Right ventricle myocardium inferior (tissue), 1 donor: ENCODE measurements at places on chromosomes 7 and 10.

GRCh38 chr7:75842836-75843446, 29.3 kb upstream of the CCL24 start:
- DNase-seq: no peak

DNA sequence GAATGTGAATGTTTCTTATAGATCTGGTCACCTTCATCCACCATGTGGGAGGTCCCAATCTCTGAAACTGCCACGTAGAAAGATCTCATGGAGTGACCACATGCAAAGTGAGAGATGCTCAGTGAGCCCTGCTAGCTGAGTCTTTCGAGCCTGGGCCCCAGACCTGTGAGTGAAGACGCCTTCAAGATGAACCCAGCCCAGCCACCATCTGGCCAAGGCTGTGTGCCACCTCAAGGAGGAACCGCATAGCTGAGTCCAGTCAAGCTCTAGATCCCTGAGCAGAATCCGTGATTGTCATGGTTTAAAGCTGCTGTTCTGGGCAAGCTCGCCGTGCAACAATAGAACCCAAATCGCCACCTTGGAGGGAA, 20.2 kb upstream of the PPIF start:
- DNase-seq: no peak

GRCh38 chr7:1986366-1987083, 246.2 kb downstream of the MAD1L1 start:
- DNase-seq: peak; percentile 60

DNA sequence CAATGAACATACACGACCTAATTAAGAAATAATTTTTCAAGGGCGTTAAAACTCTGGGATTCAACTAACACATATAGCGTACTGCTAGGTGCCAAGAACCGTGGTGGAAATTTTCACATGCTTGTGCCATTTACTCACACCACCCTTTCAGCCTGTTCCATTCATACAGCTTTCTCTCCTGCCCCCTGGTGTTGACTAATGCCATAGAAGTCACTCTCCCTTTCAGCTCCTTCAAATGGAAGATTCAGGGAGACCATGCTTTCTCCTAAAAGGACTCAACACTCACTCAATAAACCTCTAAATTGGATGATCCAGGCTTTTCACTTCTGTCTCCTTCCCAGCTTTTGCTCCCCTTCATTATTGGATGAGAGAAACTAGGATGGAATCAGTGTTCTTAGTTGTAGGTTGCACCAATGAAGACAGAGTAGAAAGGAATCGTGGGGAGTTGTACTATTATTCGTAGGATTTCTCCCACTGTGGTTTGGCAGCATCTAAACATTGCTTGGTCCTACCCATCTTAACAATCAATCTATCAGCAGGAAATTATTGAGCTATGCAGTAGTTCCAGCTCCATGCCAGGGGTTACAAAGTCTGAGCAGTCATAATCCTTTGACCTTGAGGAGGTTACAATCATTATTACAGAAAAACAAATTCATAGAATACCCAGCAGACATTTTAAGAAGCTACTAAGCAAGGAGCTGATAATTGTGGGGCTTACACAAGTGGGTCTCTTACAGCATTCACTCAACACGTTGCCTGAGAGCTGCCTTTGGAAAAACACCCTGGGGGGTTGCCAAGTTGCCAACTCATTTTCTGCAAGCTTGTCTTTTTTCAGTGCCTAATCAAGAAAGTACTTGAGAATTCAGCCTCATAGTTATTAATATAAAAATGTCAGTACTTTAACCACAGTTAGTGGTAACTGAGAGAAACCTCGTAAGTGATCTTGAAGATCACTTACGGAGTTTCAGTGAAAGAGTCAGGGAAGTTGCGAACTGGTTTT, 2.8 kb upstream of the PPP1R3C start:
- DNase-seq: no peak

- no peak for DNase-seq
These were observed 39.7 kb upstream of the CARD11 start for GRCh38 chr7:3083350-3083749.

DNA sequence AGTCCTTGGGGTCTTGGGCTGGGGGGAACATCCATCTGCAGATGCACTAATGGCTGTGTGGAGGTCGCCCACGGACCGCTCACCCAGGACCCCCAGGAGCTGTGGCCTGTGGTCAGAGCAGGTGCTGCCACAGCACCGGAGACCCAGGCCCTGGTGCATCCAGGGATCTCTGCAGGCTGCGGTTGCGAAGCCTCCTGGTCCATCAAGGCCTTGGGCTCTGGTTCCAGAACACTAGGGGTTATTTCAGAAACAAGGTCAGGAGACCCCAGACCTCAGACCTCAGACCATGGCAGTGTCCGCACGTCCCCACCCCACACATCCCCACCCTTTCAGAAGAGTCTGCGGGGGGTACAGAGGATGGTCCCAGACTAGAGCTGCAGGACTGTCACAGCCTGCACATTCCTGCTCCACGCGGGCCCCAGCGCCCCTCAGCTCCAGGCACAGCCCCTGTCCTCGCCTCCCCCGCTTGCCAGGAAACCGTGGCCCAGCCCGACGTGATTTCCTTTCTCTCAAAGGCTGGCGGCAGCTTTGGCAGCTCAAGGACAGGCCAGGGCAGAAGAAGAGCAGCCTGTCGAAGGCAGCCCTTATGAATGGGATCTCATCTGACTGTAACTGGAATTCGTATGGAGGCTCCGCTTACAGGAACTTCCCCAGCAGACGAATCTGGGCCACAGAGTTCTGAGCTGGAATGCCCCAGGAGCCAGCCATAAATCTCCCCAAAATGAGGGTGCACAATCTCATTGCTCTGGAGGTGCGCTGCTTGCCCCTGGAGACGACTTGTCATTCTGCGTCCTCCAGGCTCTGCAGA, 136.2 kb upstream of the RET start:
- DNase-seq: no peak

GRCh38 chr10:26755443-26755903, 58.0 kb downstream of the PDSS1 start:
- DNase-seq: no peak

GRCh38 chr10:62511238-62511637, 137.1 kb downstream of the ZNF365 start:
- no peak for DNase-seq

DNA sequence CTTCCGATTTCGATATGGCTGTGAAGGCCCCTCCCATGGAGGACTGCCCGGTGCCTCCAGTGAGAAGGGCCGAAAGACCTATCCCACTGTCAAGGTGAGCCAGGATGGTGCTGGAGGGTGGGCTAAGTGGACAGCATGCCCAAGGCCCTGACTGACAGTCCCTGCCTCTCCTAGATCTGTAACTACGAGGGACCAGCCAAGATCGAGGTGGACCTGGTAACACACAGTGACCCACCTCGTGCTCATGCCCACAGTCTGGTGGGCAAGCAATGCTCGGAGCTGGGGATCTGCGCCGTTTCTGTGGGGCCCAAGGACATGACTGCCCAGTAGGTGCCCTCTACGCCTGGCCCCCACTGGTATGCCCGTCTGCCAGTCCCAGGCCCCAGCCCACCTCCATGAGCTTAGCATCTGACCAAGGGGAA, 1.2 kb downstream of the NFKB2 start:
- DNase-seq: no peak

DNA sequence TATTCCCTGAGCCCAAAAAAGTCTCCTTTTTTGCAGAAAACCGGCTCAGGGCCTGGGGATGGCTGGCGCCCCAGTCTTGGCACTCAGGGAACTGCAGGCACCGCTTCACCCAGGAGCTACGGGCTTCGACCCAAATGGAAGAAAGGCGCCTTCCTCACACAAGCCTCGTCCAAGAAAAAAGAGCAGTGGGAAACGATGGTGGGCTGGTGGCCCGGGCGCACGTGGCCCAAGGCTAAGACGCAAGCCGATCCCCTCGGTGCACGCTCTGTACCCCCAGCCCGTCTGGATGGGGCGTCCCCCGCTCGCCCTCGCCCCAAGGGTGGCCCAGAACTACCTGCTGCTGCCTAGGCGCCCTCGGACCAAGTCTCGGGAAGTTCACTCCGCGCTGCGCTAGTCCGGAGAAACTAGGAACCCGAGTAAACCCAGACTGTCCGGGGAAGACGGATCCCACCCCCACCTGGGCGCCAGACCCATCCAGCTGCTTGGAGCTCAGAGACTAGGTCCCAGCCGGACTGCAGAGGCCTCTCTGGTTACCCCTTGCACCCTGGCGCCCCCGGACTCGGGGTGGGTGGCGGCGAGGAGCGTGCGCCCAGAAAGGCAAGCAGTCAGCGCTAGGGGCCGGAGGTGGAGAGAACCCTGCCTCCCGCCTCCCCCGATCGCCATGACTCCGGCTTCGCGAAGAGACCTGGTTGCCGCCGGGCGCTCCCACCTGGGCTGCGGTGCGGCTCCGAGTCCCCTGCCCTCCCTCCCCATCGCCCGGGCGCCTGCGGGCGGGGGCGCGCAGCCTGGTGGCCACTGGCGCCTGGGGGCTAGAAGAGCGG, 76.4 kb downstream of the CALN1 start:
- DNase-seq: no peak

DNA sequence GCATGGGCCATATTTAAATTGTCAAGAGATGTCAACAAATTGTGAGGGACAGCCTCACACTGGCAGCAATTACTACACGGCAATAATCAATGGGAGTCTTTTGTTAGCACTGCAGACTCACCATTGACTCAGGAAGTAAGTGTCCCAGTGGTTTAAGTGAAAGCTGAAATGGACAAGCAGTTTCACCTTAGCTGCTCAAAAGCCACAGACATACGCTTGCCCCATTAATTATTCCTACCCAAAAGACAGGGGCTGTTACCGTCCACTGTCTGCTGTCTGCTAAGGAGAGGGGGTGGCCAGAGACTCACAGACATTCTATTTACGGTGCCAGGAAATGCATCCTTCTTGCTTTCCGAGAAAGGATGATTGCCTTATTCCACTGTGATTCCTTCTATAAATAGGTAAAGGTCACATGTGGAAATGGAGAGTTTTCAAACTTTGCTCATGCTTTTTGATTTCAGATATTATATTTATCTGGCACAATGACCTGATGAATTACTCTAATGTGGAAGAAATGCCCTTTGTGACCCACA, 309.7 kb upstream of the NFE2L3 start:
- no peak for DNase-seq

GRCh38 chr7:16223963-16224707, 197.2 kb downstream of the CRPPA start:
- no peak for DNase-seq

- DNase-seq: peak; percentile 14
These were observed 1.1 kb downstream of the ZDHHC4 start for GRCh38 chr7:6578114-6579084.

GRCh38 chr10:16957038-16957437, 139.8 kb upstream of the RSU1 start:
- DNase-seq: no peak

- DNase-seq: no peak
These were observed at the start of gene DNAJC12 for GRCh38 chr10:67837541-67838314. Gene DNAJC12 (minus strand): TSS chr10:67838188. CDS start chr10:67838011, 177 bp downstream.

- DNase-seq: peak; percentile 84
These were observed 1.2 kb downstream of the PHKG1 start for GRCh38 chr7:56091591-56091990.

DNA sequence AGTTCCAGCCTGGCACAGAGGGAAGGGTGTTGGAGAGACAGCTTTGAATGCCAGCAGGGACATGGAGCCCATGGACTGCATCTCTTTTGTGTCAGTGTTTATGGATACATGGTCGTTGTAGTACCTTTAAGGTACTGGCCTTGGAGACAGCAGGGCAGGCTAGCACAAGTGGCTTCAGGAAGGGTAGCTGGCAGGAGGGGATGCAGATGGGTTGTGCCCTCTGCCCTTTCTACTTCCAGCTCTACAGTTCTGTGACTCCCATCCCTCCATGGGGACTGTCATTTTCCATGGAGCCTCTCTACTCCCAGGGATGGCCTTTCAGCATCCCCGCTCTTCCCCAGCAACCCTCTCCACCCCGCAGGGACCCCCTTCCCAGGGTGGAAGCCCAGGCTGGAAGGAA, 25.1 kb downstream of the POLL start:
- DNase-seq: no peak

DNA sequence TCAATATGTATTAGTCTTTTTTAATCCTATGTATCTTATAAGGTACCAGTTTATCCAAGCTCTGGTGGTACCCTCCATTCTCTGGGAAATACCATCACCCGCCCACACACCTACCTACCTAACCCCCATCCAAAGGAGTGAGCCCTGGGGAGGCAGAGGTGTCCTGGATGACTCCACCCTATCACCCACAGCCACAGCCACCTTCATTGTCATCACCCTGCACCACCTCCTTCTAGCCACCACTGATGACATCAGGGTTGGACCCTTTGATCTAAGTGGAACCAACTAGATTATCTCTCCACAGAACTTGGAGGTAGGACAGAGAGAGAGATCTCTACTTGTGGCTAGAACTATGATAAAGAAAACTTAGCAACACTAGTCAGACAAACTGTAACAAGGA, 259.4 kb downstream of the PARD3 start:
- DNase-seq: no peak

- no peak for DNase-seq
These were observed 15.8 kb upstream of the LIPN start for GRCh38 chr10:88744002-88744401.

DNA sequence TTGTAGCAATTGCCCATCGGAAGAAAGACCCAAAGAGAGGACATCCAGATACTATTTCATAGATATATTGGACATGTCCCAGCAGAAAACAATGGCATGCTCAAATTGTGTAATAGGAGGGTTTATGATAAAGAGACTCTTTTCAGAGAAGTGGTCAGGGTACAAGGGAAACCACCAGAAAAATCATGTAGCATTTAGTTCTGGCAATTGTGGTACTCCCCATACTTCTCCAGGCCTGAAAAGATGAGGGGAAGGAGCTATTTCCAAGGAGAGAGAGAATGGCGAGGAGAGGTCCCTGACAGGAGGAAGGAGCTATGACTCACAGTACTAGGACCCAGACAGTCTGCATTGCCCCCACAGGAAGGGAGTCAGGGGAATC, 68.4 kb upstream of the ADO start:
- DNase-seq: no peak

GRCh38 chr7:66921396-66921917, 432 bp downstream of the TMEM248 start:
- no peak for DNase-seq

DNA sequence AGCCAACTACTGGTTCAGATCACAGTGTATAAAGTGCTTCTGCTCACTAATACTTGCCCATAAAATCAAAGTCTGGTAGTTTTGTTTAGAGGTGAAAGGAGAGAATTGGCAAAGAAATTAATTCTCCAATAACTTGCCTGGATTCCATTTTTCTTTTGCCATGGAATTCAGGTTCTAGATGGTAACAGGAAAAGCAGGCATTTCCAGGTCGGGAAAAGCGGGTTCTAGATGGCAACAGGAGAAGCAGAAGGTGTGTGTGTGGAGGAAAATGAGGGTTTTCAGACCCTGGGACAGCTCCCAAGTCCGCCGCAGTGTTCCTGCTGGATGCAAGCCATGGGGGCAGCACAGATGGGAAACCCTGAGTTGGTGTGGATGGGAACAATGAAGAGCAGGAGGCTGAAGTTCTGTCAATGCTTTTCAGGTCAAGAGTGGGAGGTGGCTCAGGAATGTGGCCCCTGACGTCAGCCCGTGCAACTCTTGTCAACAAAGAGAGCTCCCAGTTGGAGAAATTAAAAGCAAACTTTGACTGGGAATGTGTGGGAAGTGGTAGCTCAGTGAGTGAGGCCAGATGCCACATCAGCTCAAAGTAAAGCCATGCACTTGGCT, 696.7 kb downstream of the LRMDA start:
- DNase-seq: no peak
